ENCODE measurements at places on chromosomes 7 and 10.
A peak's percentile ranks its signal among the peaks of the same experiment; 100 is the strongest.

GRCh38 chr7:132461032-132461592, 115.2 kb downstream of the PLXNA4 start:
- no peak for DNase-seq

GRCh38 chr10:126659750-126660149, 10.7 kb downstream of the C10orf90 start:
- DNase-seq: no peak

DNA sequence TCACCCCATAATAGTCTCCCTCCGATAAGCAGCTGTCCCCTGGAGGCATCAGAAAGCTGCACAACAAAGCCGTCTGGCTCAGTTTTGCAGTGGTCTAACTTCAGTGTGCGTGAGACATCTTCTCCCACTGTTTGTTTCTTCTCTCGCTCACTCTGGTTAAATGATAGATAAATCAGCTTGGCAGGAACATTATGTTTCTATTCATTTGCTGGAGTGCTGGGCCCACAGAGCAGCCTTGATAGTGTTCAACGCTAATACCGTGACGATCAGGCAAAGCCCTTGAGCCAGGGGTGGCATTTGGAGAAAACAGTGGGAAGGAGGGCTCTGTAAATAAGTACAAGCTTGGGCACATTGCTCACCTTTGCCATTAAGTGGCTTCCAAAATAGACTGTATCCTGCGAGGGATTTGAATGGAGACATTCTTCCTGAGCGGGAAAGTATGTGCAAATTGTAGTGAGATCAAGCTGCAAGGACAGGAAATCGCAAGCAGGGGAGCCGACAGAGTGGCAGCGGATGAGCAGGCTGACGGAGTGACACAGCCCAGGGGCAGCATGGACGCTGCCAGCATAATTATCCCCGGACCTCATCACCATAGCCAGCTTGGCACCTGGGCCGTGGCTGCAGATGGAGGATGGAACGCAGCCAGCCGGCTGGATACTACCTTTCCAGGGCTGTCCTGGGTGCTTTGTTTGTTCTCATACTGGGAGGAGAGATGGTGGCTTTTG, 256.8 kb upstream of the FZD8 start:
- DNase-seq: no peak

GRCh38 chr10:74255214-74255613, 104.2 kb downstream of the ADK start:
- no peak for DNase-seq

DNA sequence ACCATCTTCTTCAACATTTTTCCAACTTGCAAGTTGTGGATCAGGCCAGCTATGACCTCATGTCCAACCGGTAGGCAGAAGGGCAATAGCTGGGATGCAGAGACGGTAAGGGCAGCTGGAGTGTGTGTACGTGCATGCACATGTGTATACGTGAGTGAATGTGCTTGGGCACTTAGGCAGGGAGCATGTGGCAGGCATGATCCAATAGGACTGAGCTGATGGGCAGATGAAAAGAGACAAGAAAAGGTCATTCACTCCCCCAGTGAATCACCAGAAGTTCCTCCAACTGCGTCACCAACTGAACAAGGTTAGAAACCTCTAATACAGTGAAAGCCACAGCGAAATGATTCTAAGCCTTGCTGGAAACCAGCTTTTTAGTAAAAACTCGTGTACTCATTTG, 176.1 kb downstream of the FGFR2 start:
- no peak for DNase-seq

DNA sequence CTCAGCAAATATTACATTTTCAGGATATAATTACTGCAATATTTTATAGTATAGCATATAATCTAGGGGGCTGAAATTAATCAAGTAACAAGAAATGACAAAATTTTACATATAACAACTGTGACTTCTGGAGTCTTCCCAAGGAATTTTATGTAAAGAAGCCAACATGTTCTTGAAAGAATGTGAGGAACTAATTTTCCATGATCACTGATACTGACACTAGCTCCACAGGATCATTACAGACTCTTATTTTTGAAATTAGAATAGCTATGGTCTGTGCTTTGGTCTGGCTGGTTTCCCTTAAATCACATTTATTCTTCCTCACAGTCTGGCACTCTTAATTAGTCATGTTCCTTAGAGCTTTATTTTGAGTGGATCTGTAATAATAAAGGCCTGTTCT, 267.7 kb upstream of the SEMA3A start:
- DNase-seq: no peak

DNA sequence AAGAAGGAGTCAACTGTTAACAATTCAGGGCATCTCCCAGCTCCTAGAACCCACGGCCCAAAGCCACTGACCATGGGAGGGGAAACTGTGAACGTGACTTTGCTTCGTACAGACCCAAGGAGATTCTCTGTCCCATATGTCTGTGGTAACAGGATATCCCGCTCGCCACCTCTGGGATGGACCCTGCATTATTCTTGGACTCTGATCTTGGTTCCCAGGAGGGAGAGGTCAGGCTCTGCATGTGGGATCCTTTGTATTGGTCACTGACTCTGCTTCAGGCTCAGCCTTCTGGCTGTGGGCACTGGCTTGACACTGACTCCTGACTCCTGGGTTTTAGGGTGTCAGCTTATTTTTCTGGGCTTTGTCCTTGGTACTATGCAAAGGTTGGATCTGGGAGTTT, 13.5 kb upstream of the MBL2 start:
- no peak for DNase-seq

- no peak for DNase-seq
Observed at GRCh38 chr7:22564511-22565045, 64.6 kb upstream of the STEAP1B start.

GRCh38 chr7:130899071-130899560, 165.1 kb upstream of the KLF14 start:
- DNase-seq: no peak

DNA sequence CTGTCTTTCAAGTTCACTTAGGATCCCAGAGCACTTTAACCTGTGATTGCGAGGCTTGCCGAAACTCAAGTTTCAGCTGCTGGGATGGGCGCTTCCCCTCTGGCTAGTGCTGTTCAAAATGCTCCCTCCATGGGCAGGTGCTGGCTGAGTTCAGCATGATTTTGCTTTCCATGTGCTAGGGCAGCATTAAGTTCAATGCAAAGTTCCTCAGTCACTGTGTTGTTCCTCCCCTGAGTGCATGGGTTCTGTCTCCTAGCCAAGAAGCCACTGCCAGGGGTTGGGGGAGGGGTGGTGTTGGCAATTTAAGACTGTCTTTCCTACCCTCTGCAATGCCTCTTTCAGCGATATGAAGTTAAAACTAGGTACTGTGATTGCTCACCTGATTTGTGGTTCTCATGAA, 56.5 kb upstream of the HELLS start:
- no peak for DNase-seq

GRCh38 chr7:127776776-127777386, 124.9 kb downstream of the SND1 start:
- no peak for DNase-seq

- no peak for DNase-seq
Observed at GRCh38 chr10:45592926-45593325, 79.6 kb downstream of the ZFAND4 start.

- DNase-seq: no peak
Observed at GRCh38 chr10:4851846-4852245, 25.8 kb downstream of the AKR1E2 start.

- DNase-seq: no peak
Observed at GRCh38 chr7:7157887-7158271, 24.5 kb upstream of the C1GALT1 start.

GRCh38 chr10:114368057-114368391, 36.3 kb downstream of the AFAP1L2 start:
- DNase-seq: no peak

DNA sequence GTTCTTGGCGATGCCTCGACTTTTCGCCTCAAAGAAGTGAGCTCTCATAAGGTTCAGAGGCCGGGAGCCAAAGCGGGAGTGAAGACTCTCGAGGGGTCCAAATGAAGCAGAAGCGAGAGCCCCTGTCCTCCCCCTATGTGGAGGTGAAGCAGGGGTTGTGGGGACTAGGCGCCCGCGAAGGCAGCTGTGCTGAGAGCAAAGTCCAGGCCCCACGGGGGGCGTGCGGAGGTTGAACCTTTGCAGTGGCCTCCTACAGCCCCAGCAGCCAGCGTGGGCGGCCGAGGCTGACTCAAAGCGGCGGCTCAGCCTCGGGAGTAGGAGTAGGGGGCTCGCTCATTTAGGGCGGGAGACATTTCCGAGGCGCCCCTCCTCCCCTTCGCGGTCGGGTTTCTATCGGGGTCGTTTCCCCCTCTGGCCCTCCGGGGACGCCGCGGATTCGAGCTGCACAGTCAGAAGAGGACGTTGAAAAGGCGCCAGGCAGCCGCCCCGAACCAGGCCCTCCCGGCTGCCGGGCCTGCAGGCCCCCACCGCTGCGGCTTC, 553 bp upstream of the ADD3 start:
- peak; percentile 58 for DNase-seq

DNA sequence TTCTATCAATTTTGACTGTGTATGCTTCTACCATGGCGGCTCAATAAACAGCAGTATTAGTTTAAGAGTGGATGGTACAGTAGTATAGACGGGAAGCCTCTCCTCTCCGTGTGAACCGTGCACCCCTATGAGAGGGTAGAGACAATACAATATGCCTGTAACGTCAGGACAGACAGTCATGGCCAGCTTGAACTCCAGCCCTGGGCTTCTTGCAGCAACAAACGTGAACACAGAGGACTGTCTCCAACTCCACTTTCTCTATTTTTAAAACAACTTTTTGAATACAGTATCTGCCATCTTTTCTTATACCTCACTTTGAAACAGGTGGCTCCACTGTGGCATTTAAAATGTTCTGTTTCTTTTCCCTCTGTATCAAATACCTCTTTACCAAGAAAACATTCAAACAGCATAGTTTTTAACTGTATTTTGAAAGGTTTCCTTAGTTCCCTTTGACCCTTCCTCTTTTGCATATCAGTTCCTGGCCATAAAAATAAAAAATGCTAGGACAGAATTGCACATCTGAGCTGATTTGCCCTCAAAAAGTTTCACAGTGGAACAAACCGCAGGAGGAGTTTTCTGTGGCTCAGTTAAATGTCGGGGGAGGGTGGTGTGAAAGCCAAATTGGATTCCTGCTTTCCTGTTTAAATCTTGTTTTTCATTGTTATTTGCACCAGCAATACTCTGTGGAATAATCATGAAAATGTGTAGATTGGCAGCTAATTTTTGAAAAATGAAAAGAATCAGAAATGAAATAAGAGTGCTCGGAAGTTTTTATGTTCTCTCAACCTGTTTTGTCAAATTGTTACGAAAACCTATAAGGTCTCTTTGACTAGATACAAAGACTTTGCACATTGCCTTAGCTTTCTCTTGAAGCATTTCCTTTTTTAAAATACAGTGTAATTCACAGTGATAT, 8.0 kb downstream of the IKZF1 start:
- no peak for DNase-seq

- no peak for DNase-seq
Observed at GRCh38 chr10:33115738-33116719, 158.0 kb upstream of the ITGB1 start.
